Activated CD8-positive, alpha-beta memory T cell treated with anti-CD3 and anti-CD28 coated beads, Interleukin-2, amount 50 U/mL, for 4 hours (primary cell): ENCODE measurements at places on chromosomes 12 and 14.

DNA sequence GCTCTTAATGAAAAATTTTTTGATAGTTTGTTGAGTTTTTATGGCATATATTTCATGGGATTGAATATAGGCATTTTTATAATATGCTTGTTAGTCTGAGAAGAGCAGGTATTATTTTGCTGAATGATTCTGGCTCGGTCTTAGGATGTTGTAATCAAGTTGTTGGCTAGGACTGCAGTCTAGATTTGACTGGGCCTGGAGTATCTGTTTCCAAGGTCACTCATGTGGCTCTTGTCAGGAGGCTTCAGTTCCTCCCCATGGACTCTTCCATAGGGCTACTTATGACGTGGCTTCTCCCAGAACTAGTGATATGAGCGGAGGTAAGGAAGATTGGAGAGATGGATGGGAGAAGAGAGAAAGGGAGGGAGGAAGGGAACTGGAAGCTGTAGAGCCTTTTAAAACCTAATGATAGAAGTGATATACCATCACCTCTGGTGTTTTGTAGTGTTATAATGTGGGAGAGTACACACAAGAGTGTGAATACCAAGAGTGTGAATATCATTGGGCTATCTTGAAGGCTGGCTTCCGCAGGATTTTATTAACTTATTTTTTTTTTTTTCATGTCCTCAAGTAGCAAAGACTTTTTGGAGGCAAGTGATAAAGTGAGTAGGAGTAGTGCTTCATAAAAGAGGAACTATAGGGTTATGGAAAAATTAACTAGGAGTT, 4.4 kb downstream of the MNAT1 start:
- DNase-seq = no peak

DNA sequence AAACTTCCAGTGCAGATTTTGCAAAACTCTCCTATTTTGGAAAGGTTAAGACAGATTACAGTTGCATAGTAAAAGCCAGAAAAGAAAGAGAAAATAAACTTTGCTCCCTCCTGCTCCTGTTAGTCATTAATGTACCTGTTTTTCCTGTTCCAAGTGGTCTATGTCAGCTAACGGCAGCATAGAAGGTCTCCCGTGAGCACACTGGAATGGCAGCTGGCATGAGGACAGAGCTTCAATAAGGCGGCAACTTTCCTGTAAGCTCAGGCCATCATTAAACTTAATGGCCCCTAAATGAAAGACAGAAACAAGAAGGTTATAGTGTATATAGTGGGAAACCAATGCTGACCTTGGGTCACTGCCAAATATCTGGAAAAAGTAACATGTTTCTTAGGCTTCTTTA, 16.0 kb downstream of the EIF2B2 start:
- DNase-seq = no peak

GRCh38 chr12:75488553-75488952, 8.0 kb downstream of the GLIPR1 start:
- DNase-seq = no peak

DNA sequence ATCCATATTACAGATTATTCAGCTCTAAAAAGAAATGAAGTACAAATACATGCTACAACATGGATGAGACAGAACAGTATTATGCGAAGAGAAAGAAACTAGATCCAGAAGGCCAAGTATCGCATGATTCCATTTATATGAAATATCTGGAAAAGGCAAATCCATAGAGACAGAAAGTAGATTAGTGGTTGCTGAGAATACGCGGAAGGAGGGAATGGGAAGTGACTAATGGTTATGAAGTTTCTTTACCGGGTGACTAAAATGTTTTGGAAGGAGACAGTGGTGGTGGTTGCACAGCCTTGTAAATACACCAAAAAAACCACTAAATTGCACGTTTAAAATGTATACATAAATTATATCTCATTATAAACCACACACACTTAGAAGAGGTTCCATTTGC, 12.5 kb downstream of the PRDM4 start:
- no peak for DNase-seq

- DNase-seq = no peak
These were observed 55.8 kb upstream of the GALNT9 start for GRCh38 chr12:132384916-132385774.

DNA sequence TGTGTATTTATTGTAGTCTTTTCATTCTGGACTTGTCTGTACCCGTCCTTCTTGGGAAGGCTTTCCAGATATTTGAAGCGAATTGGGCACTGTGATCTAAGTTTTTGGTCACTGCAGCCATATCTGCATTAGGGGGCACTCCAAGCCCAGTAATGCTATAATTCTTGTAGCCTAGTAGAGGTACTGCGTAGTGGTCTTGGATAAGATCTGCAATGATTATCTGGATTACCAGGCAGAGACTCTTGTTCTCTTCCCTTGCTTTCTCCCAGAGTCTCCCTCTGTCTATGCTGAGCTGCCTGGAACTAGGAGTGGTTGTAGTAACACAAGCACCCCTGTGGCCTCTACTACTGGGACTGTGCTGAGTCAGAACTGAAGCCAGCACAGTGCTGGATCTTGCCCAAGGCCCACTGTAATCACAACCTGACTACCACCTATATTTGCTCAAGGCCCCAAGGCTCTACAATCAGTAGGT, 30.0 kb downstream of the SLC38A2 start:
- peak; percentile 33 for DNase-seq

DNA sequence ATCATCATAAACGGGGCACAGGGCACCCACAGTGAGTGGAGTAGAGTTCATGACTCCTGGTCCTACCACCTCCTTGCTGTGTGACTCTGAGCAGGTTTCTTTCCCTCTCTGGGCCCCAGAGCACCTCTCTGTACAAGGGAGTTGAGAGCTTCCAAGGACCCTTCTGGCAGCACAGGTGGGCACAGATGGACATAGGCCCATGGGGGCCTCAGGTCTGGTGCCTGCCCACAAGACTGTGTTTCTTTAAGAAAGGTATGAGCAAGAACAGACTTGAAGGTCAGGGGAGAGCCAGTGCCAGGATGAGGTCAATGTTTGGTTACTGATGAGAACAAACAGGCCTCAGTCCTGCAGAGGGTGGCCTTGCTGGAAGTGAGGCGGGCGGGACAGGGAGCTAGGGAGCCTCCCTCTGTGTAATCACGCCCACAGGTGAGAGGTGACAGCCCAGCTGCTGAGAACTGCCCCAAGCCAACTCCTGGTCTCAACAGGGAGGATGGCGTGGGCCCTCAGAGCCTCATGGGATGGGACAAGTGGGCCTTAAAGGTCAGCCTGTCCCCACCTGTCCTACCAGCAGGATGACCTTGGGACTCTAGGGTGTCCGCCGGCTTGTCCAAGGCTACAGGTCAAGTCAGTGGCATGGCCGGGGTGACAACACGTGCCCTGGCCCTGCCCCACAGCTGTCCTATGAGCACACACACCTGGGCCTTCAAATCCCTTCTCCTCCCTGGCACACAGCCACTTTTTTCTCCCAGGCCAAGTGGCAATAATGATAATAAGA, 49.1 kb downstream of the CCDC85C start:
- DNase-seq = no peak

- no peak for DNase-seq
These were observed 4.8 kb downstream of the NDUFA9 start for GRCh38 chr12:4653691-4654090.

DNA sequence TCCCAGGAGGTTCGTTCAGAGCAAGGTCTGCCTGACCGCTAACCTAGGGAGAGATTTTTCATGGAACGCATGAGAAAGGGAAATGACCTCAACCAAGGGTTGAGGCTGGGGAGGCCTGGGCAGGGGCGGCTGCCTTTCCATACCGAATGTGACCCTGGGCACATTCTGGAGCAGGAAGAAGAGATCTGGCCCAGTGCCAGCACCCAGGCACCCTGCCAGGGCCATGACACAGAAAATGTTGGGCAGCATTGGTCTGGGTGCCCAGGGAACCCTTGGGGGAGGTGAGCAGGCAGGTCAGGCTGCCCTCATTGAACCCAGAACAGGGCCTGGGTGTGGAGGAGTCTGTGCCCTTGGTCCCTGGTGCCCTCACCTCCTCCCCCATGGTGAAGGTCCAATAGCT, 106.8 kb downstream of the CALM1 start:
- no peak for DNase-seq

GRCh38 chr14:45104561-45104960, 20.6 kb downstream of the PRPF39 start:
- DNase-seq = no peak

- DNase-seq = no peak
These were observed 34.2 kb downstream of the MOAP1 start for GRCh38 chr14:93150227-93151208.

GRCh38 chr14:95095996-95096395, 61.3 kb downstream of the DICER1 start:
- DNase-seq = no peak

- DNase-seq = peak; percentile 74
These were observed at the start of gene MTERF2 for GRCh38 chr12:106986625-106987389. Gene MTERF2, minus strand, starts transcription at chr12:106987146. Its CDS starts 8,432 bp downstream, at chr12:106978714.

DNA sequence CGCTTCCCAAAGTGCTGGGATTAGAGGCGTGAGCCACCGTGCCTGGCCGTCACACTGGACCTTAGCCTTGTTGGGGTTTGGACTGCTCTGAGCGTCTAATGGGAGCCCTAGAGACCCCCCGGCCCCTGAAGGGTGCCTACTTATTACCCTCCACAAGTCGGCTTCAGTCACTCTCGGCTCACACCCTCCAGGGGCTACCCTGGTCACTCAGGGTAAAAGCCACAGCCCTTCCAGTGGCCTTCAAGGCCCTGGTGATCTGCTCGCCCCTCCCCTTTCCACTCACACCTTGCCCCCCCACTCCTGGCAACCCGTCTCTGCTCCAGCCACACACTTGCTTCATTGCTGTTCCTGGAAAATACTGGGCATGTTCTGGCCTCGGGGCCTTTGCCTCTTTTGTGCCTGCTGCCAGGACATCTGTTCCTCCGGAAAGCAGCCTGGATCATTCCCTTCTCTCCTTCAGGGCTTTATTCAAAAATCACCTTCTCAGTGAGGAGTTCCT, 3.6 kb upstream of the MORN3 start:
- no peak for DNase-seq

- no peak for DNase-seq
These were observed 263.8 kb downstream of the DIO2 start for GRCh38 chr14:79947440-79948054.

- DNase-seq = no peak
These were observed 9.8 kb downstream of the OR6J1 start for GRCh38 chr14:22634233-22634900.

GRCh38 chr12:52581066-52581465, 7.4 kb upstream of the KRT74 start:
- DNase-seq = no peak

- no peak for DNase-seq
These were observed 26.4 kb upstream of the AEBP2 start for GRCh38 chr12:19412844-19413243.

DNA sequence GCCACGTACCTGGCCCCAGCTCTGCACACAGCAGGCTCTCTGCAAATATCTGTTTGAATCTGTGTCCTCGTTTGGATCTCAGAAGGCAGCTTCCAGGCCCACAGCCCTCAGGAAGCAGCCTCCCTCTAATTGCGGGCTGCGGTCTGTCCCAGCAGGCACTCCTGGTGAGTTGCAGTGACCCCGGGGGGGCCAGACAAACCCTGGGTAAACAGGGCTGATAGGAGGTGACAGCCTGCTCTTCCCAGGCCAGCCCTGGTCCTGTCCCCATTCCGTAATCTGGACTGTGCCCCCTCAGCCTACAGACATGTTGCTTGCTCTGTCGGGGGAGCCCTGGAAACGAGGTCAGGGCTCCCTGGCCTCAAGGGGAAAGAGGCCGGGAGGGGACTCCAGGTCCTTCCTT, 2.0 kb downstream of the FOXN4 start:
- DNase-seq = no peak

DNA sequence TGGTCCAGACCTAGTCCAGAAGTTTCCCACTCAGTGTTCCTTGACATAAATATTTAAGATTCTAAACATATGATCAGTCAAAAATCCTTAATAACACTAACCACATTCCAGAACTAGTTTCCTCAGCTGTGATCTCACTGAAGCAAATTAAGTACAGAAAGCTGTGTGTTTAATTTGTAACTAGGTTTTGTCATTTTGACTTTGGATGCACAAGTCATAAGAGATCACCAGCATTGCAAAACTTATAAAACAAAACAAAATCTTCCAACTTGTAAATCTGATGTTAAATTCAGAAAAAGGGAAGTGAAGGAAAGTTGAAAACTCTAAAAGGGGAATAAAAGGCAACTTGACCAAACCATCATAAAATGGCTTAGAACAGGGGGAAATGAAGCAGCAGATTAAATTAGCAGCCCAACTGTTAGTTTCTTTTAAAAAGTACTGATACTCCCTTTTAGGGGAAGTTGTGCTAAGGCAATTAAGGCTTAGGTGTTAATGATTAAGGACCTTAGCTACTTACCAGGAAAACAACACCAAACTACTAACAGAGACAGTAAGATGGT, 56.6 kb downstream of the SH2B3 start:
- no peak for DNase-seq

DNA sequence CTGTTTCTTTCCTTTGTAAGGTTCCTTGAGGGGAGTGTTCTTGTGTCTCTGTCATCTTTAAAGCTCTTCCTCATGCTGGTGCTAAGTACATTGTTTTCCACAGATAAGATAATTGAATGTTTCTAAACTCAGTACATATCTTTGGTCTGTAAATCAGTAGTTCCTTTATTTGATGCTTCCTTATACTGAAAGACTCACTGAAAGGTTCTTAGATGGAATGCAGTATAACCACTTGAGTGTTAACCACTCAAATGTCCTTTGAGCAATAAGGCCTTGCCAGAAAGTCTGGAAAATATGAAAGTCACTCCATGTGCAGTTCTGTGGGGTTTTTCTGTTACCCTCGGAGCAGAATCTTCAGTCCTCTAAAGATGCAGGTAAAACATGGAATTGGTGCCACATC, 23.0 kb upstream of the RNU6-8 start:
- no peak for DNase-seq
